ENCODE measurements at places on chromosomes 2 and 18.

- no peak for ATAC-seq
These were observed 37.9 kb downstream of the MTERF4 start for GRCh38 chr2:241064008-241064801.

- ATAC-seq, result no peak
These were observed 19.1 kb downstream of the NETO1 start for GRCh38 chr18:72848503-72849237.

- peak; percentile 82 for ATAC-seq
These were observed 52.8 kb upstream of the HAAO start for GRCh38 chr2:42844901-42845821.

DNA sequence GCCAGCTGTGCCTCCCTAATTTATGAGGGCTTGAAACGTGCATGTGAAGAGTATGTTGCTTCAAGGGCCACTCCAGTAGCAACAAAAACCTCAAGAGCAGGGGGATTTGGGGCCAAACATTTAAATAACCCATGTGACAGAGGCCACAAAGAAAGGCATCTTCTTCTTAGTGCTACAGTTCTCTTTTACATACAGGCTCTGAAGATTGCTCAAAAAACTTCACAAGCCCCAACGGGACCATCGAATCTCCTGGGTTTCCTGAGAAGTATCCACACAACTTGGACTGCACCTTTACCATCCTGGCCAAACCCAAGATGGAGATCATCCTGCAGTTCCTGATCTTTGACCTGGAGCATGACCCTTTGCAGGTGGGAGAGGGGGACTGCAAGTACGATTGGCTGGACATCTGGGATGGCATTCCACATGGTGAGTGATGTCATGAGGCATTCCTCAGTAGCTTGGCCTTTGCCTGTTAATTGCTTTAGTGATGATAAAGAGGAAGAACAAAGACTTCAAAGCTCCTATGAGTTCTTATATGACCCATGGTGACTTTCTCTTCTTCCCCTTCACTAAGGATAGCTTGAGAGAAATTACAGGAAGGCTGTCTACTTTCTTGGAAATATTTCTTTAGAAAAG lies 40.1 kb downstream of the NRP2 start:
- ATAC-seq, result no peak

DNA sequence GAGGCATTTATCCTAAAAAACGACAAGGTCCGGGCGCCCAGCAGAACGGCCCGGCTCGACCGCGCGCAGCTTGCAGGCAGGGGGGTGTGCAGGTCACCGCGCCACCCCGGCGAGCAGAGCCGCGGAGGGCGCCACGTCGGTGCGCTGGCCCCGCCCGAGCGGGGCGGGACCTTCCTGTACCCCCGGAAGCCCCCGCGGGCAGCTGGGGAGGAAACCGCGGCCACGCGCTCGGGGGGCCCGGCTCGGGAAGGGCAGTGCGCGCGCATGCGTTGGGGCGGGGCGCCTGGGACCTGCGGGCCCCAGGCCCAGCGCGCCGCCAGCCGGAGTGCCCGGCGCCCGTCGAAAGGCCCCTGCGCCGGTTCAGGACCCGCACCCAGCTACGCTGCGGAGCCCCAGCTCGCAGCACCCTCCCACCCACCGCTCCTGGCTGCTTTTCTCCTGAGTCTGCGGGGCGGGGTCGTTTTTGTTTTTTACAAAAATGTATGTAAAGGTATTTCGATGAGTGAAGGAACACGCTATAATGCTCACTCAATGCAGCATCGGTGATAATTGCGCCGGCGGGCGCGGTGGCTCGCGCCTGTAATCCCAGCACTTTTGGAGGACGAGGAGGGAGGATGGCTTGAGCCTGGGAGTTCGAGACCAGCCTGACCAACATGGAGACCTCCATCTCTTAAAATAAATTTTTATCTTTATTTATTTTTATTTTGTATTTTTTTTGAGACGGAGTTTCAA lies 47.7 kb upstream of the POMC start:
- no peak for ATAC-seq
